ENCODE measurements at places on chromosomes 4 and X.

DNA sequence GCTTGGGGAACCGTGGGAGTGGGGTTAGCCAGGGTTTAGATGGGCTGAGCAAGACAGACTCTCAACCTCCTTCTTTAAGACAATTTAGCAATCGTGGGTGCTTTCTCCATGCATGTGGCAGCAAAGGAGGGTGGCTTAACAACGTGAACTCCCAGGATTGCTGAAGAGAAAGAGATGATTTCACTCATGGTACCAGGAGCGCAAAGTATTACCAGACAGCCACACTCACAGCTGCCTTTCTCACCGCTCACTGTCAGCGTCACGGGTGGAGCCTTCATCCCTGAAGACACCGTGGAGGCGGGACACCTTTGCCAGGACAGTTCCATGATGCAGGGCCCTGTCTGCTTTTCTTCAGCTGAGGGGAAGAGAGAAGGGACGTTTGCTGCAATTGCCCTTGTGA is 212.5 kb upstream of the PSAPL1 start:
- DNase-seq: no peak

DNA sequence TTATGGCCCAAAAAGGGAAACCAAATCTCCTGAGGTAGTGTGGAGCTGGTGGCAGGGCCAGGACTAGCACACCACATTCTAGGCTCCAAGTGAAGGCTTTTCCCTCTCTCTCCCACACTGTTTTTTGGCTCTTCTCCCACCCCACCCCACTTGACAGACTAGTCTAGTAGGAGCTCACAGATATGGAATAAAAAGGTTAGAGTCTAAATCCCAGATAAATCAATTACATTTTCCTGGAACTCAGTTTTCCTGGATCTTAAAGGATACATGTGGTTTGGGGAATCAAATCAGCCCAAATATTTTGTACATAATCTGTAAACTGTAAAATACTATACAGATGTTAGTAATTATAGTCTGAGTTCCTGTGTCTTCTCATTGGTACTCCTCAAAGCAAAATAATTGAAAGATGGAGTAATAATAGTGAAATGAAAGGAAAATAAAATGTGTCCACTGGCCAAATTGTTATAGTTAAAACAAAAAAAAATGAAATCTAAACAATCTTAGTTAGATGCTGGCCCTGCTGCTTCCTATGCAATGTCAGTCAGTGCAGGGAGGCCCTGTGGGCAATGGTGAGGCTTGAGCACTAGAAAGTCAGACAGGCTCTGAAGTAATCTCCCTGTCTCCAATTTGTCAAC is 370.4 kb upstream of the CPEB2 start:
- DNase-seq: no peak

DNA sequence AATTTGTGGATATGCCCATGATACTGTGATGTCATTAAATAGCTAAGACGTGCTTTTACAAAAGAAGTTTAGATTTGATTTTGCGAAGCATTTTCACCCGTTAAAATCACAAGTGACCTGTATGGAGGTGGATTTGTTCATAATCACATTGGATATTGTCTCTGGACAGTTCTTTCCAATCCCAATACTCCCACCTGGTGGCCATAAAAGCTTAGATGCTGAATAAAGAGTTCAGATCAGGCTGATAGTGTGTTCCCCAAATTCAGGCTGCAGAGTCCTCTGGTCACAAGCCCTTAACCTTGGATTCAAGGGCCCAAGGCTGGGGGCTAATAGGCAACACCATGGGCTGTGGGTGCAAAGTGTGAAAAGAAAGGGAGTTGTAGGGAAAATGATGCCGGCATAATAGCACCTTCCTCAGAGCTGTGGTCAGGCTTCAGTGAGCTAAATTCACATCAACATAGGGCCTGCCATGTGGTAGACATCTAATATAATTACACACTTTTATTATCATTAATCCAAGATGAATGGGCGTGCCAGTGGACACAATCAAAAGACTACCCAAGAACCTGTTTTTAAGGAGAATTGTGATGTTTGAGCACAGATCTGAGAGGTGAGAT is 28.1 kb downstream of the SMIM43 start:
- no peak for DNase-seq

- no peak for DNase-seq
These were observed 10.0 kb upstream of the SPCS3 start for GRCh38 chr4:176309772-176310171.

DNA sequence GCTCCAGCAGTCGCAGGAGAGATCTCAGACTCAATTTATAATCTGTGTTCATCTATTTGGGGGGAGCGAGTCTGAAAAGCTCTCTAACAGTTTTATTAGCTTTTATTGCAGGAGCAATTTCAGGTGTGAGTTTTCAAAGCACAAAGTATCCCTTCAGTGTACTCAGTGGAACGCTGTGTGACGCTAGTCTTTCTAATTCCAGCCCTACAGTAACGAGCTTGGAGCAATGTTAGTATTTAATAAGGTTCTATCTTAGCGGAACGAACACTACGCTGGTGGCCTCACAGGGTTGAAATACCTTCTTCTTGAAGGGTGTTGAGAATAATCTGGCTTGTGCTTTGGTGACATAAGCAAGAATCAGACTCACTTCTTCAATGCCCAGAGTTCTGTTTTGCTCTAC is 8.4 kb downstream of the HS3ST1 start:
- no peak for DNase-seq

DNA sequence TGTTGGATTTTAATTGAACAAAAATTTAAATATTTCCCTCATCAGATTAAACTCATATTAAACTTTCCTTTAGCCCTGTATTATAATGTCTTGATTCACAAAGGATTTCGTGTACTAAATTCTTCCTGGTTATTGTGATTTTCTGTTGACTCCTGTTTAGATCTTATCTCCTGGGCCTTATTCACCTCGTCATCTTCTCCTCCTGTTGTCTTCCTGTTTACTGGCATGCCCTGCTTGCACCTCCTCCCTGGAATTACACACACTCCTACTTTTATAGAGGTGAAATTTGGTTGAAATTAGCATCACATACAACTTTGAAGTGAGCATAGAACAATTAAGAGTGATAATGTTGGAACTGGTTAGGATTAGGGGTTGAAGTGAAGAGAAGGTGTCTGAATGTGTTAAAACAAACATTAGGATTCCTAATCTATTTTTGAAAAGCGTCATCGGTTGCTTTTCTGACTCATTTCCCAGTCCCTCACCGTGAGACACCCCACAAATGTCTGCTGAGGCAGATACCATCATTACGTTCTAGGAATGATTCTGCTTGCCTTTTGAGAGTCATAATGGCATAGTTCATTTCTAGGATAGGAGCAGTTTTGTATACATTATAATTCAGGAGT is 32.5 kb downstream of the TLL1 start:
- DNase-seq: no peak

DNA sequence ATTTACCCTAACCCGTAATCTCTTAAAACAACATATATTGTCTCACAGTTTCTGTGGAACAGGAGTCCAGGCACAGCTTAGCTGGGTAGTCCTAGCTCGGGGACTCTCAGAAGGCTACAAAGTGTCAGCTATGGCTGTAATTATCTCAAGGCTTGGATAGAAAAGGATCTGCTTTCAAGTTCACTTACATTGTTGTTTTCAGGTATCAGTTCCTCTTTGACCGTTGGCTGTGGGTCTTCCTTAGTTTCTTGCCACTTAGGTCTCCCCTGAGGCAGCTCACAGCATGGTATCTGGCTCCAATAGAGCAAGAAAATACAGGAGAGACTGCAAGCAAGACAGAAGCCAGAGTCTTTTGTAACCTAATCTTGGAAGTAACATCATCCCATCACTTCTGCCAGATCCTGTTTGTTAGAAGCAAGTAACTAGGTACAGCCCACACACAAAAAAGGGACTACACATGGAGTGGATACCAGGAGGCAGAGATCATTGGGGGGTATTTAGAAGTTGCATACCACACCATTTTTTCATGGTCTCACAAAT is 137.0 kb downstream of the MAGEB5 start:
- no peak for DNase-seq

- no peak for DNase-seq
These were observed 24.6 kb upstream of the PDLIM3 start for GRCh38 chr4:185559915-185560281.

GRCh38 chrX:125439194-125439849 is 119.7 kb downstream of the TEX13C start:
- DNase-seq: no peak

GRCh38 chr4:15692602-15693001 is 10.3 kb upstream of the BST1 start:
- DNase-seq: no peak

DNA sequence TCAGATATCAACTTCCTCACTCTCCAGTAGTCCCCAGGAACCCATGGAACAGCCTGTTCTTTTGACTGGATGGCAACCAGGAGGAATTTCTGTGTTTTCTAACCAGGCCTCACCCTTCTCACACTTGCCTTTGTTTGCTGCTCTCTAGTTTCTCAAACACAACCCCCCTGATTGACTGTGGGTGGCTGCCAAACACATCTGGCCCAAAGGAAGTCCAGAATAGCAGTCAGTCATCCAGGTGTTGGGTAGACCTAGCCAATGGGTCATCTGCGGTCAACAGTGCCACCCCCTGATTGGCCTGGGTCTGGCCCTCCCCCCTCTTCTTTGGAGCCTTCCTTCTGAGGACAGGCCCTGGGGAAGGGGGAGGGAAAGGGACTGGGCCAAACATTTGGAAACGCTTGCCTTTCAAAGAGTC is 53.7 kb downstream of the MSX1 start:
- no peak for DNase-seq

- DNase-seq: no peak
These were observed 155.4 kb upstream of the MAMLD1 start for GRCh38 chrX:150207733-150208132.

DNA sequence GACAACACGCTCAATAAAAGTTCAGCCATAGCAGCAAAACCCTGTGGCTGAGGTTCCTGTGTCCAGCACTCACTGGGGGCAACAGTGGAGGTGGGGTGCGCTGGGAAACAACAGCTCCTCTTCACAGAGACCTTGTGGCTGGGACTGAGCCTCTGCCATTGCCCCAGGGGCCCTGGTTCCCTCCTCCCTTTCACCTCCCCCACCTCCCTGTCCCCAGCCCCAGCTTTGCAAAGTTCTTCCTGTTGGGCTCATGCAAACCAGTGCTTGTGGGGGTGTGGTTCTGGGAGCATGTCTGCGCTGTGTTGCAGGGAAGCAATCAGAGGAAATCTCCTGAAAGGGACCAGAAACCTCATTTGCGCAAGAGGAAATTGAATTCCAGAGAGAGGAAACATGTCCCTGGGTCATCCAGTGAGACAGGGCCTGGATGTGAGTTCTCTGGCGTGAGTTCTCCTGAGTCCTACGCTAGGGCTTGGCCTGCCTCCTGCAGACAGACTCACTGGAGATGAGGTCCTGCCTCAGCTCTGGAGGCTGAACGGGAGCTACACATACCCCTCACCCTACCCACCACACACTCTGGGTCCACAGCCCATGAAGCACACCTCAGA is 7.4 kb downstream of the FATE1 start:
- DNase-seq: no peak

- DNase-seq: no peak
These were observed 772.4 kb upstream of the INTU start for GRCh38 chr4:126860308-126860707.

DNA sequence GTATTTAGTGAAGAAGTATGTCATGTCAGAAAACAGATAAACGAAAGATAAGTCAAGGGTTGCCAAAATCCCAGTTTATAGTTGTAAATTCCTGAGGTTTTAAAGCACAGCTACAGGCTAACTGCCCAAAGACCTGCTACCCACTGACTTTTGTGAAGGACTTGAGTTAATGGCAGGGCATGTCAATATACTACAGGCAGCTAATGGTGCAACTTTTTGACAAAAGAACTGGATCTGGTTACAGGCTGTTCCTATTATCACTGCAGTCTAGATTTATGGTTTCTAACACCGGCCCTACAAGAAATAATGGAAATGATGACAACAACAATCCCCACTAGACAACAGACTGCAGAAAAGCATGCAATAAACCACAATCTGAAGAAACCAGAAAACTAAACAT is 6.4 kb downstream of the SCML2 start:
- DNase-seq: no peak

- DNase-seq: no peak
These were observed 202.0 kb downstream of the PCDH19 start for GRCh38 chrX:100208076-100208475.

GRCh38 chr4:107192601-107193000 is 156.5 kb upstream of the DKK2 start:
- DNase-seq: no peak

DNA sequence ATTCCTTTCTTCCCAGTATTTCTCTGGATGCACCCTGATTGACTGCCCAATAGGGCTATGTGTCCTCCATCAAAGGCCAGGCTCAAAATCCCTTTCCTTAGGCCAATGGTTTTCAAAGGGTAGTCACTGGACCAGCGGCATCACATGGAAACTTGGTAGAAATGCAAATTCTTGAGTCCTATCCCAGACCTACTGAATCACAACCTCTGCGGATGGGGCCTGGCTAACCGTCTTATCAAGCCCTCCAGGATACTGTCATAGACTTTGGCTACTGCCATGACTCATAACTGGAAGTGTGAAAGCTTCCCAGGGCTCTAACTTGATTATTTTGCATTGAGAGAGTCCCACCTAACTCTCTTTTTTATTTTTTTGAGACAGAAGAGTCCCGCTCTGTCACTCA is 71.9 kb upstream of the TFDP3 start:
- DNase-seq: no peak

GRCh38 chrX:154020536-154021115 is 924 bp upstream of the IRAK1 start:
- no peak for DNase-seq

DNA sequence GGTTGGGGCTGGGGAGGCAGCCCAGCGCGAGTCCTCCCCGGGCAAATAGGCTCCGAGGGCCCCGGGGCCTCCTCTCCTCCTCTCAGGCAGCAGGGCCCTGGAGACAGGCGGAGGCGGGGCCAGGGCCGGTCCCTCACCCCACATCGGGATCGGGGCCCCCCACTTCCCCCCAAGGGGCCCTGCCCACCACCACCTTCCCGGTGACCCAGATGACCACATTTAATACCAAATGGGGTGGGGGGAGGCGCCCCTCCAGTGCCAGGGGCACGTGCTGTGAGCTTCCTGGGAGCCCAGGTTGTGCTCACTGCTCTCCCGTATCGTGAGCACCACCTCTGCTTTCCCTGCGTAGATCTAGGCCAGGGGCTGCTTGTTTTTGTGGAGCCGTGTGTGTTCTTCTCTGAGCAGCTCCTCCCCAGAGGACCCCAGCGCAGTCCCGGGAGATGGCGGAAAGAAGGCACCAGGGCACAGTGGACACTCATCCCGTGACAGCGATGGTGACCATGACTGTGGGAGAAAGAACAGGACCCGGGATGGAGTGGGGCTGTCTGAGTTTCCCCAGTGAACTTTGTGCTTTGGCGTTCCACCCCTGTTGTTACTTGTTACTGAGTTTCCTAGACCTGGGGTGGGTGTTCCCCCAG is 2.1 kb downstream of the PNMA6A start:
- DNase-seq: no peak

GRCh38 chr4:176782794-176783193 is 9.9 kb downstream of the VEGFC start:
- no peak for DNase-seq

GRCh38 chr4:182683661-182684060 is 233.5 kb downstream of the DCTD start:
- DNase-seq: no peak

- no peak for DNase-seq
These were observed 1.7 kb downstream of the GALNT7 start for GRCh38 chr4:173170182-173170778.

Measured in stimulated activated CD4-positive, alpha-beta T cell treated with anti-CD3 and anti-CD28 coated beads, Interleukin-1b, Interleukin-23, amount 100 ng/mL, for 1 hour (primary cell).